ENCODE measurements at places on chromosomes 1 and 21. TPM values are rescaled to one million over a fixed set of nuclear protein-coding genes. Genes with fewer than 3 reads are reported as not detected.

DNA sequence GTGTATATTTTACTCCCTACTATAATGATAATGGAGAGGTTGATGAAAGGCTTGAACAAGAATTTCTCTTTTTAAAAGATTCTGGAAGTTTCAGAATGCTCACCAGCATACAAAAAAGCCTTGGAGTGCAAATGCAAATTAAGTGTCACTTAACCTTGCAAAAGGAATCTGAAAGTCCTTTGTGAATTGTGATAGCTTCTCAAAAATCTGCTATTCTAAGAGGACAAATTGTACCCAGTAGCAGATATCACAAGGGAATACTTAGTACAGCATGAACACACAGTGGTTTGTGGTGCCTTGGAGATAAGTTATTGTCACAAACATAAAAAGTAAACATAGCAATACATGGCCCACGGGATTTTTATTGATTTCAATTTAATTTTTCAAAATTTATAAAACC lies 1208.3 kb upstream of the B3GALT2 start:
- no peak for DNase-seq

The LHX8 gene
- not detected for total RNA-seq

- DNase-seq, result no peak
These were observed 60.0 kb downstream of the NRIP1 start for GRCh38 chr21:15004721-15005370.

- no peak for DNase-seq
These were observed 115.4 kb upstream of the F3 start for GRCh38 chr1:94656967-94657366.

The OPTC gene
- total RNA-seq, result not detected

Data from Right ventricle myocardium superior (tissue), 1 donor.